ENCODE measurements at places on chromosomes 13 and 19. TPM values are rescaled to one million over a fixed set of nuclear protein-coding genes. Genes with fewer than 3 reads are reported as not detected.

DNA sequence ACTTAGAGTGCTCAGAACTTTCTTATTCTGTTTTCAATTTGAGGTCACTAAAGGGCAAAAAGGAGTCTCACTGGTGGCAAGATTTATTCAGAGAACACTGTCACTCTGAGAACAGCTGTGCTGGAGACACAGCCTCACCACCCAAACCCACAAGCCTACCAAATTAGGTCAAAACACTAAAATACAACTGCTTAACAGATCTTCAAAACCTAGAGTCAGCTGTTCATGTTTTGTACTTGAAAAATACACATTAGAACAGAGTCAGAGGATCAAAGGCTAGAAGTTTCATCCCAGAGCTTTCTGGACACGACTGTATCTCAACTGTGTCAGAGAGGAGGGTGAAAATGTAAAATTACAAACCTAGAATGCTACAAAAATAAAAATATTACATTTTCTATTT, 89.3 kb downstream of the MIPEP start:
- H3K27ac ChIP-seq = no peak overlapping the region
- H3K36me3 ChIP-seq = no peaks in the 10 kb centered on the region
- no peak for DNase-seq
- H3K4me1 ChIP-seq = peaks cover 9% of the 10 kb centered on the region
- H3K27me3 ChIP-seq = no peaks in the 10 kb centered on the region

DNA sequence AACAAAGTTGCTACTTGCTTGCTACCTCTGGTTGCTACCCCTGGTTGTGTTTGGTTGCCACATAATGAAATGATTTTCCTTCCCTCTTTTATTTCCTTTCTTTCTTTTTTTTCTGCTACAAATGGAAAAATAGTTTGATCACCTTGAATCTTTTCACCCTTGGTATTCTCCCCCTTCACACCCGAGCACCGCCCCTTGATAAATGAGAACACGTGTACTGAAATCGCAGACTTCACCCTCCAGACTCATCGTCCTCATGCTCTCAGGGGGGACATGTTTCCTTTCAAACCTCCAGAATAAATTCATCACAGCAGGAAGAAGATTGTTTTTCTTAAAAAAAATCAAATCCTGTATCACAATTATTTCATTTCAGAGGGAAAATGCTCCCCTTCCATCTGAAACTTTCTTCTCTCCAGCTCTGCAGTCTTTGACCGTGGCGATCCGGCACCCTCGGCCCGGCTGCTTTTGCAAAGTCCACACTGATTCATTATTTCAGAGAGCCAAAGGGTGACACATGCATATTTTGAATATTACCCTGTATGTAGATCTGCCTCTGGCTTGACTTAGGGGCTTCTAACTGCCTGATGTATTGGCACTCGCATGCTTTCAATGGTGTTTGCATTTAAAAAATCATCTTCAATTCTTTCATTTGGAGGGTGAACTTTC, 222.6 kb upstream of the MAB21L1 start:
- H3K36me3 ChIP-seq = no peaks in the 10 kb centered on the region
- H3K4me1 ChIP-seq = no peaks in the 10 kb centered on the region
- H3K27me3 ChIP-seq = peaks cover 5% of the 10 kb centered on the region

GRCh38 chr19:43495082-43495481, 9.5 kb downstream of the PHLDB3 start:
- H3K27me3 ChIP-seq = no peaks in the 10 kb centered on the region
- no peak for DNase-seq
- H3K27ac ChIP-seq = no peak overlapping the region
- H3K4me3 ChIP-seq = no peak overlapping the region
- H3K36me3 ChIP-seq = peaks cover 12% of the 10 kb centered on the region

DNA sequence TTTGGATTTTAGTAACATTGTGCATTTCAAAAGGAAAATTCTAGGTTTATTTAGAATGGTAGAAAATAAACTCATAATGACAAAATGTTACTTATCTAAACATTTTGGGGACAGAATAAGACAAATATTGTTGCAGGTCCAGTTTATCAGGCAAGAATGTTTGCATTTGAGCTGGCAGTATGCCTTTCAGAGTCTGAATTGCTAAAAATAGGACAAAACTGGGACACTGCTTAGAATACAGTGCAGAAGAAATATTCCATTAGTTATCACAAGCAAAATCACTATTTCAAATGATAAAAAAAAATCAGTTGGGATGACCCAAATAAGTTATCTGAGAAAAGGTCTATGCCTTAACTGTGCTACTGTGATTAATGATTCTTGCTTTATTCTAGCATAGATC, 870.3 kb upstream of the MIR17HG start:
- no peaks in the 10 kb centered on the region for H3K27me3 ChIP-seq
- no peak overlapping the region for H3K27ac ChIP-seq
- H3K36me3 ChIP-seq = no peaks in the 10 kb centered on the region
- H3K4me1 ChIP-seq = no peaks in the 10 kb centered on the region

The KCNC3 gene
- 0.91 TPM for total RNA-seq
